ENCODE measurements at places on chromosomes 4 and X.

DNA sequence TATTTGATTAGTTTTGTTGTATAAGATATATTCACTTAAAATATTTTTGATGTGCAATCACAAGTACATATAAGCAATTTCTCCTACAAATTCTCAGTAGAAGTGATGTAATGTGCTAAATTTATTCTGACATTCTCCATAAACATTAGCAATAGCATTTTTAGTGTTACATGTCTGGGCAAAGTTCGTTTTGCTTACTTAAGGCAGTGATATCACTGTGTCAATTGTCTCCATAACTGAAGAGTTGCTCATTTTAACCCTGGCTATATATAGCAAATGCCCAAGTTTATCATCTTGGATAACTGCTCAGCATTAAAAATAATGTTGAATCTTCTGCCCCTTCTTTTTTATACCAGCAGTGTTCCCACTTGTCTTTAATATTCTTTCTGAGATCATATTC, 340.0 kb upstream of the NDST4 start:
- DNase-seq: no peak

DNA sequence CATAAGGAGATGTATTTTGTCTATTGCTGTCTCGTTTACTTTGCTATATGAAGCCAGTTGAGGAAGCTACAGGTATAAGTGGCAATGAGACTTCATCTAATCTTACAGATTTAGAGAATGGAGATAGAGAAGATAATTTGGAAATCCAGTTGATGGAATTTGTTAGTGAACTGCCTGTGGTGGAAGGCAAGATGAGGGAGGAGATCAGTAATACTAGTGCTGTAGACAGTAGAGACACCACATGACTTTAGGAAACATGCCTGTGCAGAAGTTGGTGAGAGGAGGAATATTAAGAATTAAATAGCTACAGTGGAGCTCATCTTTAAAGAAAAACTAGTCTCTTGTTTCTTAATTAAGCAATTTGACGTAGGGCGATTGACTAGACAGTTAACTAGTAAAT, 51.3 kb downstream of the RBPJ start:
- DNase-seq: no peak

DNA sequence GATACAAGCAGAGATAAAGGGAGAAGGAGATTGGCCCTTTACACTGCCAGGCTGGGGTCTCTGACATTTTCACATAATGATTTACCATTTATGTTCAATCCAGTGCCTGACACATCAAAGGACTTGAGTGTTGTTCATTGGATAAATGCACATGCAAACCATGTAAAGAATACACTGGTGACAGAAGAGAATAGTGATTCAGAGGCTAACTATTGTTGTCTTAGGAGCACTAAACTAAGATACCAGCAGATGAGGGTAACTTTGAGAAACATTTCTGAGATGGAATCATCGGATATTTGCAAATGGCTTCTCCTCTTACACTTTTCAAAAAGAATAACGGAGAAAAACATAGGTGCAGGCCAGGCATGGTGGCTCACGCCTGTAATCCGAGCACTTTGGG, 67.3 kb upstream of the HHIP start:
- DNase-seq: no peak

DNA sequence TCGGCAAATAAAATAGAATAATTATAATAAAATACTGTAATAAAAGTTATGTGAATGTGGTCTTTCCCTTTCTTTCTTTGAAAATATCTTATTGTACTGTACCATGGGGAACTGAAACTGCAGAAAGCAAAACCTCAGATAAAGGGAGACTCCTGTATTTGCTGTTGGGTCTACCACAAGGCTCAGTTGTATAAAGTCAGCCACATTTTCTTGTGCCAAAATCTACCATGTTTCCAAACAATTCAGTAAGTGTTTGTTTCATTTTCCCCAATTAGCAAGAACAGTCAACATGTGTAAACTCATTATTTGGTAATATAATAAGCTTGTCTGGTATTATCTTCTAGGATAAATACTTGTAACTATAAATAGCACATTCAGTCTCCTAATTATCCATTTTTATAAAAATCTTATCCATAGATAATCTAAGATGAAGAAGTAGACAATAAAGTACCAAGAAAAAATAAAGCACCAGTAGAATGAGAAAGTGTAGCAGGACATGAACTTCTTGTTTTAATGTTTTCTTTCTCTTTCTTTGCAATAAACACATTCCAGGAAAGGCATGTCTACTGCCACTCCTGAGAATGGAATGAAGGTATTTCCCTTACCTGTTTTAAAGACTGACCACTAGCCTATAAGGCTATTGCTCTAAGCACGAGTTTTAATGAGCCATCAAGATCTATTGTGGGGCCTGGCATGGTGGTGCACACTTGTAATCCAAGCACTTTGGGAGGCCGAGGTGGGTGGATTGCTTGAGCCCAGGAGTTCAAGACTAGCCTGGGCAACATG, 15.0 kb upstream of the OTUD4 start:
- no peak for DNase-seq

- no peak for DNase-seq
These were observed 8.4 kb upstream of the VSIG1 start for GRCh38 chrX:108036298-108036973.

- DNase-seq: no peak
These were observed 13.9 kb downstream of the QDPR start for GRCh38 chr4:17497890-17498523.

- DNase-seq: no peak
These were observed 30.9 kb downstream of the SLAIN2 start for GRCh38 chr4:48372272-48372671.

- DNase-seq: no peak
These were observed 18.5 kb upstream of the CXCL8 start for GRCh38 chr4:73721909-73722308.

Measured in NCI-H2107 (cell line).